SJCRH30 (cell line): ENCODE measurements at places on chromosomes 5 and 9.
A peak's percentile ranks its signal among the peaks of the same experiment; 100 is the strongest.

DNA sequence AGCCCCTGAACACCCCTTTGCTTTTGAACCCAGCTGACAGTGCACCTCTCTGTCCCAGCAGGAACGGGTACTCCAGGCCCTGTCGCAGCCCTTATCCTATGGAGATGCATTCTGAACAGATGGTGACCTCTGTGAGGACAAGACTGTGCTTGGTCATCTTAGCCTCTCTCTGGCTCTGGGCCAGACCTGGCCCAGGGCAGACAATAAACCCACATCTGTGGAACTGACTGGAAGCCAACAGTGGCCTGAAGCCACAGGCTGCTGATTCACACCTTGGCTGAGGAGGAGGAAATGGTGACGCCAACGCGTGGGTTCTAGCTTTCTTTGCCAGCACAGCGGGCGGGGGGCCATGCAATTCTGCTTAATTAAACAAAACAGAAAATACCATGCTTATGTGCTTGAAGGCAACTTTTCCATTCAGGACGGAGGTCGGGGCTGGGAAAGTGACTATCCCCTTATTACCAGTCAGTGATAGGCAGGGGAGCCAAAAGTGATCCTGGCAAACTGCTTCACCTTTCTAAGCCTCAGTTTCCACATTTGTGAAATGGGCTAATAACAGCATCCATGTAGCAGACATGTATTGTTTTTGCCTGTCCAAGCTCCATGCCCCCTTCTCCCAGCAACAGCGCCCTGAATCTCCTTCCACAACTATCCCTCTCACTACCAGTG is 10.8 kb downstream of the SH3PXD2B start:
- peak; percentile 94 for DNase-seq

- DNase-seq: no peak
Measured at GRCh38 chr9:16143310-16143709, 590.5 kb downstream of the CCDC171 start.

- no peak for DNase-seq
Measured at GRCh38 chr5:38979535-38979934, 94.7 kb downstream of the RICTOR start.

DNA sequence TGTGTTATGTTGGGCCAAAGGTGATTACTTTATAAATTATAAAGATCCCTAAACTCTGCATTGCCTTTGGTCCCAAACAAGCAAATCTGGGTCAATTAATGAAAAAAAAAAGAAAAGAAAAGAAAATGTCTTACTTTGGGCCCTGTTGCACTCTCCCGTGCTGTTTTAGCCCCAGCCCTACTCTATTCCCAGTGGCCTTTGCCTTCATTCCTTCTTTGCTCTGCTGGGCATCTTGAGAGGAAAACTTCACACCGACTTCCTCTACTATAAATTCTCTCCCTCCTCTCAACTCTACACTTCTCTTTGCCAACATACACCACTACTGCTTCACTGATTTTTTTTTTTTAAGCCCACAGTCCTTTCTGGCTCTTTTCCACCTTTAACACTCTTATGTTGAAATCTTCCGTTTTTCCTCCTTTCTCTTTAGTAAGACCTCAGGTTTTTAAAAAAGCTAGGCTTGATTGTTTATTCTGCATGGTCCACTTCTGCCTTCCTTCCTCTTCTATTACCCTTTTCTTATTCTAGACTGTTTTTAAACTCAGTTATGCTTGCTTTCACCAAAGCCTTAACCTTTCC is 4.5 kb upstream of the MSMP start:
- DNase-seq: no peak

DNA sequence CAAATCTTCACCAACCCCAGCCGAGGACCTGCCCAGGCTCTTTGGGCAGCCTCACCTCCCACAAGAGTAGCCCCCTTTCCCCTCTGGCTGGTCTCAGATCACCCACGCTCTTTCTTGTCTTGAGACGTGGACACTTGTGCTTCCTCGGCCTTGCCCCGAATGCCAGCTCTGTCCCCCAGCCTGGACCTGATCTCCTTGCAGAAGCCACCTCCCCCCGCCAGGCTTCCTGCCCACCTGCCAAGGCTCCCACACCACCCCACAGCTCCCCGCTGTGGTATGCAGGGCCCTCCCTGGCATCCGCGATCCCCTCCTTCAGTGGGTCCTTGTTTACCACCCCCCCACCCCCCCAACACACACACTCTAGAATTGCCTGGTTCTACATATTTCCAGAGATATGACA is 133.7 kb downstream of the ROR2 start:
- DNase-seq: no peak

GRCh38 chr5:139422307-139422893 is 16.9 kb downstream of the DNAJC18 start:
- peak; percentile 53 for DNase-seq

GRCh38 chr5:141349917-141350619 is at the start of gene PCDHGB1:
PCDHGB1 (plus strand) TSS chr5:141350099; CDS start chr5:141350261, 162 bp downstream.
- DNase-seq: peak; percentile 97

GRCh38 chr5:33343676-33344327 is 97.0 kb upstream of the TARS1 start:
- DNase-seq: no peak

GRCh38 chr9:136575626-136576268 is 29.9 kb upstream of the NOTCH1 start:
- no peak for DNase-seq

GRCh38 chr9:35858458-35858857 is 11.7 kb downstream of the OR13J1 start:
- DNase-seq: no peak

- peak; percentile 9 for DNase-seq
Measured at GRCh38 chr5:153517241-153517611, 26.8 kb downstream of the GRIA1 start.

GRCh38 chr5:44943647-44944046 is 134.9 kb downstream of the MRPS30 start:
- DNase-seq: no peak

- DNase-seq: peak; percentile 78
Measured at GRCh38 chr5:13027874-13028273, 916.6 kb downstream of the DNAH5 start.

GRCh38 chr5:157486221-157486681 is 26.2 kb downstream of the NIPAL4 start:
- no peak for DNase-seq

DNA sequence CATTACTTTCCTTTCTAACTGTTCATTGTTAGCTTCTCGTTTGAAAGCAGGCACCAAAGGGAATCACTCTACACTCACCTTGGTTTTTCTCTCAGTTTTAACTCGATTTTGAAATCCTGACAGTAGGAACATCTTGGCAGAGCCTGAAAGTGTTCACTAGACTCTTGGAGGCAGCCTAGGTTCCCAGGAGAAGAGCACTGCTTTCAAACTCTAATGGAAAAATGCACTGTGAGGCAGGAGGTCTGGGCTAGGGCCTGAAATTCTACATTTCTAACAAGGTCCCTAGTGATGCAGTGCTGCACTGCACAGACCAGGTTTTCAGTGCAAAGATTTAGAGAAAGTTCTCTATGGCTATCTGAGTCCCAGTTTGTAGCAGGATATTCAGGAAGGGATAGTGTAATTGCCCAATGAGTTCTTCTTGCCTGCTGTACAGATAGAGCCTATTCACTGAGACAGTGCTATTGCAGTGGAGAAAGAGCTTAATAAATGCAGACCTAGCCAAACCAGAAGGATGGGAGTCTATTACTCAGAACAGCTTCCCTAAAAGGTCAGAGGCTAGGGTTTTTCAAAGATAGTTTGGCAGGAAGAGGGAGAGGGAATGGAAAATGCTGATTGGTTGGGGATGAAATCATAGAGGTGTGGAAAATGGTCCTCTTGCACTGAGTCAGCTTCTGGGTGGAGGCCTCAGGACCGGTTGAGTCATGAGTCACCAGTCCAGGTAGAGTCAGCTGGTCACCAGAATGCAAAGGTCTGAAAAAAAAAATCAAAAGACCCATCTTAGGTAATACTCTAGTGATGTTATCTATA is 153.9 kb downstream of the GPBP1 start:
- no peak for DNase-seq

DNA sequence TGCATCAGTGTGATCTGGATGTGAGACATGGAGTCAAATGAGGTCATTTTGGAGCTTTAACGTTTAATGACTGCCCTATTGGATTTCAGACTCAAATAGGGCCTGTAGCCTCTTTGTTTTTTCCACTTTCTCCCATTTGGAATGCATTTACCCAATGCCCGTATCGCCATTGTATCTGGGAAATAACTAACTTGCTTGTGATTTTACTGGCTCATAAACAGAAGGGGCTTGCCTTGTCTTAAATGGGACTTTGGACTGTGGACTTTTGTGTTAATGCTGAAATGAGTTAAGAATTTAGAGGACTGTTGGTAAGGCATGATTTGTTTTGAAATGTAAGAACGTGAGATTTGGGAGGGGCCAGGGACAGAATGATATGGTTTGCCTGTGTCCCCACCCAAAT is 494.6 kb downstream of the CHSY3 start:
- DNase-seq: no peak

DNA sequence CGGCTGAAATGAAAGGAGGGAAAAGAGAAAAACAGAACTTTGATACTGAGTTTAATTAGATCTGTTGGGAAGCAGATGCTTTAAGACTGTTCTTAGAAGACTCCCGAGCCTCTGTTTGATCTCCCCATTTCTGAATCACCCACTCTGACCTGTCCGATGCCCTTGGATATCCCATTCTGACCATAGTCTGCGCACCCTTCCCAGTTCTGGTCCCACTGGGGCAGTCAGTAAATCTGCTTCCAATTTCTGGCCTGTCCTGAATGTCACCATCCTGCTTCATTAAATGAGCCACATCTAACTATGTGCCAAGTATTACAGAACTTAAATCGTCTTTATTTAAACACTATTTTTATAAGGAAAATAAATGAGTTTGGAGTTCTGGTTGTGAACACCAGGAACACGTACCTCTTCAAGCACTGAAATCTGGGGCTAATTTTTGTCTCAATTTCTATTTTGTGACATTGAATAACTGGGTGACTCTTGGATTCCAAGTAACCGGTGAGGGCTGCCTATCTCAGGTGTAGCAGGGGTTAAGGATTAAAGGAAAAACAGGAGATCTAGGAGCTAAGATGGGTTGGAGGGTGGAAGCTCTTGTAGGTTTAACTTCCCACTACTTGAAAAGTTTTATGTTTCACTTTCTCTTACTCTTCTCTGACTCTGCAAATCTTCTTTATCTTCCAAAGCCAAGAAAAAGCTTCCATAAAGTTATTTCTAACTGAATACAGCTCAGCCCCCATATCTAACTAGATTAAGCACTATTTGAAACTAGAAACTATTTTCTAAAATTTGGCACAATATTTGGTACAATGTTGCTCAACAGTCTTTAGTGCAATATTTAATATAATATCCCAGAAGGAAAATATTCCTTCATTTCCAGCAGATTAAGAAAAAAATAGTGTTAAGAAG is 40.1 kb downstream of the ALDH1A1 start:
- no peak for DNase-seq

DNA sequence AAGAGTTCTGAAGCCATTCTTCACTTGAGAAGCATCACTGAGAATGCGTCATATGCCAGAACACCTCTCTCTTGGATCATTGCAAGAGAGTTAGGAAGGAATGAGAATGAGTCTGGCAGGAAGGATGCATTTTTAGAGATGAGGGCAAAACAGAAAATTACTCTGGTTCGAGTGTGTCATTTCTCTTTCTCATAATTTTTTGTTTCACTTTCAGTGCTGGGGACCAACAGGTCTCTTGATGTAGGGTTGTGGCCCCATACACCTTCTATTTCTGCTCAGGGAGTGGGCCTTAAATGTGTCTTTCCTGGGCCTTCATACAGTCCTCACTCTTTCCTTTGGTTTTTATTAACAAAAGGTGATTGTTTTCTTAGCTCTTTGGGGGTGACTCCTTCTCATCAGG is 302.4 kb downstream of the NR3C1 start:
- no peak for DNase-seq

GRCh38 chr5:112156211-112156610 is 262.9 kb downstream of the EPB41L4A start:
- DNase-seq: no peak

GRCh38 chr5:172504701-172505402 is 50.5 kb upstream of the SH3PXD2B start:
- DNase-seq: peak; percentile 49

- no peak for DNase-seq
Measured at GRCh38 chr9:92528522-92528849, 7.3 kb downstream of the ECM2 start.

DNA sequence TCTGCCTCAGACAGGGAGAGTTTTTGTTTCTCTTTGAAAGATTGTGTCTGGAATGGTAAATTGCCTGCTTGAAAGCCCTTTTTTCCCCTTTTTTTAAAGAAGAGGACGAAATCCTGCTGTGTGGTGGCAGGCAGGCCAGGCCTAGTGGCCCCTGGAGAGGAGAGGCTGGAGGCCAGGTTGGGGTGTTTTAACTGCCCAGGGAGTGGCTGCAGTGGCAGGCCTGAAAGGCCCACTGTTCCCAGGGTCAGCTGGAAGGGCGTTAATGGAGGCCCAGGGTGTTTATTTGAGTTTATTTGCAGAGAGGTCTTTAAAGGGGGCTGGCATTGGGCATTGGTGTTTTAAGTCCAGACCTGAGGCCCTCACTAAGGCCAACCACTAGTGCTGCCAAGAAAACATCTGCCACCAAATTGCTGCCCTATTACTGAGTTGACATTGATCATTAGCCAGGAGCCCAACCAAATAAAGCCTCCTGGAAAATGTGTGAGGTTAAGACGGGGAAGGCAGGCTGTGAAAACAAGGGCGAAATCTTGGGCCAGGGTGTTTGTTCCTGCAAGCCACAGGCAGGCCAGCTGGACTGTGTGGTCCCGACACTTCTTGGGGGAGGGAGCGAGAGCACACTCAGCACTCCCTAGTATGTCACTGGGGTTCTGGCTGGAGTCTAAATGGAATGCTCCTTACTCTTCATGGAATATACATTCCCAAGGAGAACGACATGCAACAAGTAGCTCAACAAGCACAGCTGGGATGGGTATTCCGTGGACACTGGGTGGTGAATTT is 5.0 kb downstream of the JADE2 start:
- no peak for DNase-seq
